LHCN-M2 (cell line): ENCODE measurements at places on chromosomes 13 and 19. TPM values are rescaled to one million over a fixed set of nuclear protein-coding genes. Genes with fewer than 3 reads are reported as not detected.

Gene OR7C1
- total RNA-seq: 0.06 and 0.23 TPM in 2 replicates

Gene LAIR1
- total RNA-seq: not detected in 2 replicates

Gene DNASE2
- total RNA-seq: 17.2 and 18.9 TPM in 2 replicates

Gene LYPD3
- total RNA-seq: 0.17 TPM in 1 of 2 replicates, not detected in the other

- DNase-seq: peak; percentile 48
These were observed 292.7 kb downstream of the SUCLA2 start for GRCh38 chr13:47708386-47708785.

- DNase-seq: no peak
These were observed 1.8 kb upstream of the ARRDC5 start for GRCh38 chr19:4904481-4904880.

DNA sequence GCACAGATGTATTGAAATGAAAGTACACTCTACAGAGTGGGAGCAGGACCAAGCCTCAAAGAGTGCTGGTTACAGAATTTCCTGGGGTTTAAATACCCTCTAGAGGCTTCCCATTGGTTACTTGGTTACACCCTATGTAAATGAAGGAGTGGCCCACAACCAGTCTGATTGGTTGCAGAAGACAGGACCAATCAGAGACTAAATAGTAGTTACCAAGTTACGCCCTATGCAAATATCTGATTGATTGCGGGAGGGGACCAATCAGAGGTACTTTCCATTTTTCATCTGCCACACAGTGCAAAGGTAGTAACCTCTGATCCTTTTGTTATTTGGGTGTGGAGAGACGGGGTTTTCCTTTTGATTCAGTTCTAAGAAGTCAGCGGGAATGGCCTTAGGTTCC lies 5.5 kb upstream of the ZFP82 start:
- no peak for DNase-seq

- peak; percentile 27 for DNase-seq
These were observed 2.5 kb downstream of the VPS36 start for GRCh38 chr13:52447815-52448552.

GRCh38 chr13:59837101-59837500 lies 326.6 kb downstream of the DIAPH3 start:
- DNase-seq: no peak

GRCh38 chr19:38805180-38805579 lies 7.6 kb downstream of the LGALS4 start:
- DNase-seq: peak; percentile 12
